ENCODE measurements at places on chromosomes 3 and 15. TPM values are rescaled to one million over a fixed set of nuclear protein-coding genes. Genes with fewer than 3 reads are reported as not detected.

- DNase-seq: no peak
Observed at GRCh38 chr15:101568309-101568708, 78.8 kb upstream of the PCSK6 start.

GRCh38 chr15:89184357-89184756 lies 37.0 kb downstream of the RLBP1 start:
- DNase-seq: no peak

- no peak for DNase-seq
Observed at GRCh38 chr15:51105430-51106016, 10.8 kb upstream of the TNFAIP8L3 start.

GRCh38 chr3:141076797-141077571 lies 25.8 kb downstream of the SPSB4 start:
- peak; percentile 90 for DNase-seq

GRCh38 chr3:43861635-43862034 lies 170.9 kb downstream of the ABHD5 start:
- no peak for DNase-seq

- no peak for DNase-seq
Observed at GRCh38 chr15:88448991-88449461, 18.2 kb downstream of the MRPL46 start.

- peak; percentile 39 for DNase-seq
Observed at GRCh38 chr3:20511863-20512505, 326.0 kb upstream of the SGO1 start.

Gene SRGAP3
- total RNA-seq: 2.7 TPM

Gene DUOXA2
- not detected for total RNA-seq

Gene SLC27A2
- total RNA-seq: 1.7 TPM

Gene IL17RE
- total RNA-seq: 20.2 TPM

Gene CGNL1
- total RNA-seq: 2.4 TPM

Gene MESP2
- total RNA-seq: 0.96 TPM

Gene UBA5
- 29.7 TPM for total RNA-seq

Gene GOLGA8T
- total RNA-seq: not detected

Gene CYP11A1
- 1.9 TPM for total RNA-seq

Measured in mesenteric fat pad (tissue), 1 donor.